ENCODE measurements at places on chromosomes 12 and 14.

GRCh38 chr12:55760663-55761062 is 17.7 kb downstream of the GDF11 start:
- no peak for DNase-seq

DNA sequence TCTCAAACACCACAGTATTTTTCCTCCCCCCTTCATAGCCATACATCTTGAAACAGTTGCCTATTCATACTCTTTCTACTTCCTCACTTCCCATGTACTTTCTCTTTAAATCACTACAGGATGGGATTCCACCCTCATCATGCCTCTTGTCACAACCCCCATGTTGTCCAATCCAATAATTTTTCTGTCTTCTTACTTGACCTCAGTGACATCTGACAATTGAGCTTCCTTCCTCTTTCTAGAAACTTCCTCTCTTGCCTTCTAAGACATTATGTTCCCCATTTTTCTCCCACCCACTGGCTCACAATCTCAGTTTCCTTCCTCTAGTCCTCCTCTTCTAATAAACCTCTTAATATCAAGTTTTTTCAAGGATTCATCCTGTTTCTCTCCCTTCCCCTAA is 5.3 kb downstream of the C2CD5 start:
- DNase-seq: no peak

DNA sequence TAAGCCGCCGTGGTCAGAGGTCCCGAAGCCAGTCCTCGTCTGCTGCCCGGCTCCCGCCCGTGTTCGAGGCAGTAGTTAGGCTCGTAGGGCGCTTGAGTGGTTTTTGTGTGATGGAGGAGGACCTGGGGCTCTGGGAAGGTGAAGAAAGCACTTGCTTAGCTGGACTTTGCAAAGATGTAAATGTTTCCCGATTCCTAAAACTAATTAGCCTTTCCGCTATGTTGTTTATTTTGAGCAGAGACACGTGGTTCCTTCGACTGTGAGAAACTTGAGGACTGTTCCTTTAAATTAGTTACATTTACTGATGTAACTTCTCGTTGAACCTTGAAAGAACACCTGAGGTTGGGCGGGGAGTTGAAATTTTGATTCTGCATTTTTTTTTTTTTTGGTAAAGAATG is 33.9 kb downstream of the MIA2 start:
- no peak for DNase-seq

GRCh38 chr12:68042212-68042699 is 53.0 kb downstream of the IFNG-AS1 start:
- no peak for DNase-seq

GRCh38 chr14:59253527-59253926 is 65.1 kb downstream of the DAAM1 start:
- no peak for DNase-seq

DNA sequence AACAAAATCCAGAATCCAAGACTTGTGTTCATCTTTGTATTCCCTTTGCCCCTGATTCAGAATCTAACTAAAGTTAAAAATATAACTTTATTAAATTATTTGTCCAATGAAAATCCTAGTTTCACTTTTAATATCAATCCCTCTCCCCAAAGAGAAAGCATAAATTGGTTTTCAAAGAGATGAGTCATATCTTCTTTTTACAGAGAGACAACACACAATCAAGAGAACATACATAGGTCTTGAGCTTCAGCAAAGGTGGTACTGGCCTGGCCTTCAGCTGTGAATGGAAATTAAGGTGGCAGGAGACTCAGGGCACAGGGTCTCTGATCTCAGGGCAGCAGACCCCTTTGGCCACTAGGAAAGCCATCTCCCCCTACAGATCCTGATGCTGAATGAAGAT is 4.3 kb upstream of the ASCL1 start:
- no peak for DNase-seq

Measured in activated B cell treated with CpG ODN at 0.5 μM for 24 hours (primary cell).